ENCODE measurements at places on chromosomes 16 and 17. TPM values are rescaled to one million over a fixed set of nuclear protein-coding genes. Genes with fewer than 3 reads are reported as not detected.

DNA sequence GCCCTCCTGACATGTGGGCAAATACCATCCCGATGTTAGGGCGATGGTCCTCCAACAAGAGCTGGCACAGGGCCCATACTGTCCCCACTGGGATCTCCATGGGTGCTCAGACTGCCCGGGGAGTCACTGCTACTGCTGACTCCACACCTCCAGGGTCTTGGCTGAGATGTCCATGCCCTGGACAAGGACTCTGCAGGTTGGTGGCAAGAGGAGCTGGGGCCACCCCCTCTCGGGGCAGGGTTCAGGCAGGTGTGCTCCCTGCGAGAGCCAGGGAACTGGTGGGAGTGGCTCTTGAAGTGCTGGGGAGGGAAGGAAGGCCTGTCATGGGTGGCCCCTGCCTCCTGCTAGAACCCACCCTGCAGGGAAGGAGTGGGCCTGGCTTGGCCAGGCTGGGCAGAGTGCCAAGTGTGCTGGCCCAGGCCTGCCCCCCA, 6.4 kb downstream of the CASKIN2 start:
- no peak for DNase-seq
- H3K27ac ChIP-seq: no peak overlapping the region
- H3K27me3 ChIP-seq: no peaks in the 10 kb centered on the region
- H3K36me3 ChIP-seq: no peaks in the 10 kb centered on the region
- H3K4me3 ChIP-seq: no peak overlapping the region
- H3K4me1 ChIP-seq: peaks cover 23% of the 10 kb centered on the region

- H3K4me1 ChIP-seq: no peaks in the 10 kb centered on the region
- no peaks in the 10 kb centered on the region for H3K36me3 ChIP-seq
- no peaks in the 10 kb centered on the region for H3K27me3 ChIP-seq
- DNase-seq: peak; percentile 79
- H3K4me3 ChIP-seq: no peak overlapping the region
These were observed 500 bp downstream of the COX6A2 start for GRCh38 chr16:31427441-31428278.

DNA sequence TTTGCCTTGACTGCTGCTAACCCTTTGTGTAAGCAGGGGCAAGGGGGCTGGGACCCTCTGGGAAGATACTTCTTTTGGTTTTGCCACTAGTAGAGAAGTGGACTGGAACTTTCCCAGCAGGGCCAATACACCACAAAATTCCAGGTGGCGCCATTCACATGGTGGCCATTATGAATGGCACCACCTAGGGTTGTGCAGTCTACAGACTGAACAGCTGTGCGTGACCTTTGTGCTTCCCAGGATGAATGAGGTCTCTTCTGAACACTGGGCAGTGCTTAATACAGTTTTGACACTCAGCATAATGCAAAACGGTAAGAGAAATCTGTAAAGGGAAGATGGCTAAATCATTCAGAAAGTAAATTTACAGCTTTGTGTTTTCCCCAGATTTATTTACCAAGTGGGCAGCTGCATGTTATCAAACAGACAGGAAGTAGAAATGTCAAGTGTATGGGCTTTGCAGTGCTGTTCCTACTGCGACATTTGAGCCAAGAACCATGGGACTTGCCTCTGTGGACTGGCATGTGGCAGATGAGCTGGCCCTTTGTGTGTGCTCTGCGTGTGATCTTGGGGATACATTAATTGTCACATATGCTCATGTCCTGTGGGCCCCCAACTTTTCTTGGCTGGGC, 9.2 kb downstream of the SYT17 start:
- no peak overlapping the region for H3K4me3 ChIP-seq
- H3K4me1 ChIP-seq: no peaks in the 10 kb centered on the region
- DNase-seq: no peak
- H3K27me3 ChIP-seq: no peaks in the 10 kb centered on the region

- DNase-seq: peak; percentile 93
- peaks cover 45% of the 10 kb centered on the region for H3K4me1 ChIP-seq
These were observed 51.7 kb downstream of the ZFPM1 start for GRCh38 chr16:88504489-88505404.

- no peak overlapping the region for H3K27ac ChIP-seq
- DNase-seq: no peak
- H3K4me3 ChIP-seq: no peak overlapping the region
- peaks cover 2% of the 10 kb centered on the region for H3K4me1 ChIP-seq
These were observed 88.4 kb downstream of the USP32 start for GRCh38 chr17:60303406-60304099.

Gene CHST6
- total RNA-seq: 0.13 TPM

- no peaks in the 10 kb centered on the region for H3K36me3 ChIP-seq
- no peak for DNase-seq
- H3K27me3 ChIP-seq: no peaks in the 10 kb centered on the region
- H3K27ac ChIP-seq: no peak overlapping the region
- no peaks in the 10 kb centered on the region for H3K4me1 ChIP-seq
These were observed 230.6 kb downstream of the C16orf95 start for GRCh38 chr16:87086575-87086974.

GRCh38 chr17:52681480-52681879, 523.0 kb upstream of the CA10 start:
- no peaks in the 10 kb centered on the region for H3K27me3 ChIP-seq
- H3K4me3 ChIP-seq: no peak overlapping the region
- DNase-seq: no peak

Gene KRT24
- total RNA-seq: not detected

GRCh38 chr17:81075307-81075706, 40.4 kb downstream of the BAIAP2 start:
- no peak overlapping the region for H3K27ac ChIP-seq
- H3K4me3 ChIP-seq: no peak overlapping the region
- H3K4me1 ChIP-seq: no peaks in the 10 kb centered on the region
- DNase-seq: no peak

Gene SLC16A13
- total RNA-seq: 1.4 TPM

Gene CDRT15
- total RNA-seq: not detected

DNA sequence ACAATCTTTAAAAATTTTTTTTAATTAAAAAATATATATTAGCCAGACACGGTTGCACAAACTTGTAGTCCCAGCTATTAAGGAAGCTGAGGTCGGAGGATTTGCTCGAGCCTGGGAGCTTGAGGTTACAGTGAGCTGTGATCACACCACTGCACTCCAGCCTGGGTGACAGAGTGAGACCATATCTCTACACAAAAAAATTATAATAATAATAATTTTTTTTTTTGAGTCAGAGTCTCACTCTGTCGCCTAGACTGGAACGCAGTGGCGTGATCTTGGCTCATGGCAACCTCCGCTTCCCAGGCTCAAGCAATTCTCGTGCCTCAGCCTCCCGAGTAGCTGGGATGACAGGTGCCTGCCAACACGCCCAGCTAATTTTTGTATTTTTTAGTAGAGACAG, 23.8 kb downstream of the LITAF start:
- no peaks in the 10 kb centered on the region for H3K27me3 ChIP-seq
- no peaks in the 10 kb centered on the region for H3K36me3 ChIP-seq
- H3K4me1 ChIP-seq: no peaks in the 10 kb centered on the region
- H3K27ac ChIP-seq: no peak overlapping the region

DNA sequence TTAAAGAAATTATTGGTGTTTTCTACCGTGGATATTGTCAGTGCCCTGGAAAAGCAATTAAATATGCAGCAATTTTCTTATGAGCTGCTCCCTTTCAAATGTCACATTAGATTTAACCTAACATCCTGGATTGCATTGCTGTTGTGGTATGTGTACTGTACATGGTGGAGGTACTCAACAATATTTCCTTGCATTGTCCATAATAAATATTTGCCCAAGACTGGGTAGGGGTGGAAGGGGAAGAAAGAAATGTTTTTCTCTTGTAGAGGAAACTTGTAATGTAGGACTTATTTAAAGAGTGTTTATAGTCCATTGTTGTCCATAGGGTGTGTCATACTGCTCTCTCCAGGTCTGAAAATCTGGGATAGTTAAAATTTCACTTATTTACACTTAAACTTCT, 346.2 kb upstream of the TBX2 start:
- no peak overlapping the region for H3K4me3 ChIP-seq
- no peak for DNase-seq
- no peaks in the 10 kb centered on the region for H3K36me3 ChIP-seq
- H3K27ac ChIP-seq: no peak overlapping the region

Gene KIF19
- 0.76 TPM for total RNA-seq

- H3K27me3 ChIP-seq: no peaks in the 10 kb centered on the region
- H3K27ac ChIP-seq: no peak overlapping the region
- no peaks in the 10 kb centered on the region for H3K4me1 ChIP-seq
- no peaks in the 10 kb centered on the region for H3K36me3 ChIP-seq
These were observed 30.4 kb upstream of the SSTR5 start for GRCh38 chr16:1042049-1042744.

Gene ZACN
- total RNA-seq: not detected

Gene CTU2
- 10.9 TPM for total RNA-seq

DNA sequence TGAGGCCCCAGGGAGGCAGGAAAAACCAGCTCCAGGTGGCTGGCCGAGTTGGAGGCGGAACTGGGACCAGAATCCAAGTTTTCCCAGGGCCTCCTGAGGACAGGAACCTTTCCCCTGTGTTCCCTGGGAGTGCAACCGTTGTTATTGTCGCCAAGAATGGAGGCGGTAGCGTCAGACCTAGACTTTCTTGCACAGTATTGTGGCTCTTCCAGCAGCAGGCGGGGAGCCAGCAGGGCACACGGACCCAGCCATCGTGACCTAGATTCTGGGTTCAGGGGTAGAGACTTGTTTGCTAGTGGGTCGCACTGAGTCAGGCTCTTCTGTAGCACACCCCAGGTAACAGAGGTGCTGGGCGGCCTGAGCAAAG, 667 bp upstream of the KIF19 start:
- DNase-seq: no peak
- no peaks in the 10 kb centered on the region for H3K4me1 ChIP-seq
- H3K27me3 ChIP-seq: no peaks in the 10 kb centered on the region
- peak overlapping the region; percentile 44 for H3K4me3 ChIP-seq
- H3K27ac ChIP-seq: no peak overlapping the region

Gene TMEM204
- 2.4 TPM for total RNA-seq

Gene KRT13
- total RNA-seq: not detected

DNA sequence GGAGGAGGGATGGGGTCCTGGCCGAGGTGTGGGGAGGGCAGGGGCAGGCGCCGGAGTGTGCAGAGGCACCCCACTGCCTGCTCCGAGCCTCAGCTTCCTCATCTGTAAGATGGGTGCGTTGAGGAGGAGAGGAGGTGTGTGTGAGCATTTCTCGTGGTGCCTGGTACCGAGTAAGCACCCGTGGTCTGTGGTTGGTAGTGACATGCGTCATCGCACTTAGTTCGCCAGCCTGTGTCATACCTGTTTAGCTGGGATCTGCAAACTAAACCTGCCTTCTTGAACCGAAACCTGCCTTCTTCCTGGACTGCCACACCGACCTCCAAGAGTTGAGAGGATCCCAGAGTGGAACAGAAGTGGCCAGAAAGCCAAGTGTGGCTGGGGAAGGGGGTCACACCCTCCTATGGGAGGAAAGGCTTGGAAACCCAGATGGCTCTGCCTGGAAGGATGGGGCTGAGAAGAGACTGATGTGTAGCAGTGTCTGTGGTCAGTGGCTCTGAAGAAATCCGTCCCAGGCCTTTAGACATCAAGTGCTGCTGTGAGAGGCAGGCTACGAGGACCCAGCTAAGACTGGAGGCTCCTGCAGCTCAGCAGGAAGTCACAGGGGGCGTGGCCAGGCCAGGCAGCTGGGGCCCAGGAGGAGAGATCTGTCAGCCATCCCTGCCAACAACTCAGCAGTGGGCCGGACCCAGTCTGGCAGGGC, 162.6 kb upstream of the PLCG2 start:
- no peak for DNase-seq
- H3K36me3 ChIP-seq: peaks cover 7% of the 10 kb centered on the region
- H3K4me3 ChIP-seq: no peak overlapping the region
- H3K27ac ChIP-seq: no peak overlapping the region
- H3K27me3 ChIP-seq: no peaks in the 10 kb centered on the region

- no peak overlapping the region for H3K27ac ChIP-seq
- H3K4me1 ChIP-seq: no peaks in the 10 kb centered on the region
- no peak overlapping the region for H3K4me3 ChIP-seq
- H3K27me3 ChIP-seq: no peaks in the 10 kb centered on the region
- no peaks in the 10 kb centered on the region for H3K36me3 ChIP-seq
These were observed 24.1 kb downstream of the MYO1D start for GRCh38 chr17:32852811-32853210.

Gene CCDC40
- 2.9 TPM for total RNA-seq

GRCh38 chr17:61533797-61534196, 57.2 kb downstream of the NACA2 start:
- no peak for DNase-seq
- no peak overlapping the region for H3K4me3 ChIP-seq
- H3K4me1 ChIP-seq: no peaks in the 10 kb centered on the region

DNA sequence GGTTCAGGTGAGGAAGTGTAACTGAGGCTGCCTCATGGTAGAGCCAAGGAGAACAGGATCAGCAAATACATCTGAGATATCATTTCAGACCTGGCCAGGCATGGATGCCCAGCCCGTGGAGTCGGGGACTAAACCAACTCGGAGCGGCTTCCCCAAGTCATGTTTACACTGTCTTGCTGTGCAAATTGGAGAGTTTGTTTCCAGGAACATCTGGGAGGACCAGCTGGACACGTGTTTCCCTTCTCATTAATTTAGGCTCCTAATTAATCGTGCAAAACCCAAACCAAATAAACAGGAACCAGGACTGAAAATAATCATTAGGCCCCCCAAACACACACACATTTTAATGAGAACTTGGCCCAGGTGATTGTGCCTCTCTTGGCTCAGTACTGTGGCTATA, 70.9 kb upstream of the SALL1 start:
- no peak overlapping the region for H3K4me3 ChIP-seq
- no peaks in the 10 kb centered on the region for H3K27me3 ChIP-seq
- no peak overlapping the region for H3K27ac ChIP-seq
- no peaks in the 10 kb centered on the region for H3K4me1 ChIP-seq
- DNase-seq: no peak

GRCh38 chr16:80754476-80754875, 49.9 kb downstream of the CDYL2 start:
- H3K36me3 ChIP-seq: no peaks in the 10 kb centered on the region
- H3K4me1 ChIP-seq: no peaks in the 10 kb centered on the region
- H3K27ac ChIP-seq: no peak overlapping the region

DNA sequence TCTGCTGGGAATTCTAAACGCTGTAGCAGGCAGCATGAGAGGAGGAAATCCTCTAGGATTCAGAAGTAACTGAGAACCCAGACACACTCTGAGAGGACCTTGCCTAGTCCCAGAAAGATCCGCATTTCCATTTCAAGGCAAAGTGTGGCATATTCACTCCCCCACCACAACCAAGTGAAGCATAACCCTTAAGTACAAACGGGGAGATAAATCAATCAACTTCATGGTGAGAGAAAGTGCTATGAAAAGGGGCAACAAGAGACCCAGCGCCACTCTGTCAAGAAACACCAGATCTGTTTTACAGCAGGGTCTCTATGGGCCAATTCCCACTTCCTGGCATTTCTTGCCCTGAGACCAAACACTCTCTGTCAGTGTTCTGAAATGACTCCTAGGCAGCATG, 68.3 kb downstream of the SMG6 start:
- no peak overlapping the region for H3K4me3 ChIP-seq
- no peak overlapping the region for H3K27ac ChIP-seq
- H3K4me1 ChIP-seq: no peaks in the 10 kb centered on the region
- peaks cover 14% of the 10 kb centered on the region for H3K36me3 ChIP-seq

DNA sequence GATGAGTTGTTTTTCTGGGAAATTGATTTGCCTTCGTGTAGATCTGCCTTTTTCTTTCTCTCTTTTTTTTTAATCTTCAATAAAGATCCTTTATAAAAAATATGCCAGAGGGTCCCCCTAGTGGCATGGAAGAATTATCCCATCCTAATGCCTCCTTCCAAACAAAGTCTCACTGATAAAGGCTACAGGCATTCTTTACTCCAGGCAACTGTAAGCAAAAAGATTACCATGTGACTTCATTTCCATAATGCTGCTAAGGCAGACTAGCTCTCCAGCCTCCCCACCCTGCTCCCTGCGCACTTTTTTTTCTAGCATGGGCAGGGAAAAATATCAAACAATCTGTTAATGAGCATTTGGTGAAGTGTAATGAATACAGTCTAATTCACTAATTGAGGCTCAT, 220.2 kb upstream of the CDH8 start:
- no peak for DNase-seq
- no peaks in the 10 kb centered on the region for H3K36me3 ChIP-seq
- no peak overlapping the region for H3K4me3 ChIP-seq
- H3K27ac ChIP-seq: no peak overlapping the region

Gene PLA2G10
- total RNA-seq: 6.5 TPM
